ENCODE measurements at places on chromosomes 2 and 18.
A peak's percentile ranks its signal among the peaks of the same experiment; 100 is the strongest.

- DNase-seq, result no peak
These were observed 96.8 kb upstream of the DNAJC10 start for GRCh38 chr2:182619276-182619675.

- DNase-seq, result no peak
These were observed 209.4 kb downstream of the ZEB2 start for GRCh38 chr2:144310484-144310883.

GRCh38 chr2:96531872-96532505, 4.6 kb upstream of the ARID5A start:
- peak; percentile 89 for DNase-seq

GRCh38 chr2:167945660-167946368, 301.6 kb downstream of the STK39 start:
- DNase-seq, result no peak

GRCh38 chr2:212535996-212536816, 2.4 kb downstream of the ERBB4 start:
- no peak for DNase-seq

DNA sequence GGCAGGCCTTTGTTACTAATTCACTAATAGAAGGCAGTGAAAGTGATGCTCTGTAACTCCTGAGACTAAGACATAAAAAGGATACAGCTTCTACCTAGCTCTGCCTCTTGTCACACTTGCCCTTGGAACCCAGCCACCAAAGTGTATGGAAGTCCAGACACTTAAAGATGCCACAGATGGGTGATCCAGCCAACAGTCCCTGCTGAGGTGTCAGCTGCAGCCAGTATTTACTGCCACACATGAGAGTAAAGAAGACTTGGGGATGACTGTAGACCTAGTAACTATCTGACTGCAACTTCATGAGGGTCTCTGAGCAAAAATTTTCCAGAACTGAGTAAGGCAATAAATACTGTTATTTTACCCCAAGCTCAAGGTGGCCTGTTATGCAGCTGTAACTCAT, 8.8 kb downstream of the IMMT start:
- no peak for DNase-seq

DNA sequence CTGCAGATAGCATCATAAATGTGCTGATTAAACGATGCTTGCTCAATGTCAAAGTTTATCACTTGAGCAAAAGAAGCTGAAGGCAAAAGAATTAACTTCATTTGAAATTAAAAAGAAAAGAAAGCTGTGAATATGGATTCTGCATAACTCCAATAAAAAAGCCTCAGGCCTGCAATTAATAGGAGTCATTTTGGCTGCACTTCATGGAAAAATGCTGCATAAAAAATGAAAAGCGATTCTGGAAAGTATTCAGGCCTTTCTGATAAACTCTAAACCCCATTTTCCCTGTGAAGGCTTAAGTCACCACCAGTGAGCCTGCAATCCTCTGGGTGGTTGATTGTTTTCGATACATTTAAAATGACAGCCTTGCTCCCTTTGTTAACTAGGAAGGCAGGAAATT, 1793.4 kb downstream of the SUCLG1 start:
- no peak for DNase-seq

- DNase-seq, result no peak
These were observed 173.2 kb upstream of the HDAC4 start for GRCh38 chr2:239574054-239574433.

DNA sequence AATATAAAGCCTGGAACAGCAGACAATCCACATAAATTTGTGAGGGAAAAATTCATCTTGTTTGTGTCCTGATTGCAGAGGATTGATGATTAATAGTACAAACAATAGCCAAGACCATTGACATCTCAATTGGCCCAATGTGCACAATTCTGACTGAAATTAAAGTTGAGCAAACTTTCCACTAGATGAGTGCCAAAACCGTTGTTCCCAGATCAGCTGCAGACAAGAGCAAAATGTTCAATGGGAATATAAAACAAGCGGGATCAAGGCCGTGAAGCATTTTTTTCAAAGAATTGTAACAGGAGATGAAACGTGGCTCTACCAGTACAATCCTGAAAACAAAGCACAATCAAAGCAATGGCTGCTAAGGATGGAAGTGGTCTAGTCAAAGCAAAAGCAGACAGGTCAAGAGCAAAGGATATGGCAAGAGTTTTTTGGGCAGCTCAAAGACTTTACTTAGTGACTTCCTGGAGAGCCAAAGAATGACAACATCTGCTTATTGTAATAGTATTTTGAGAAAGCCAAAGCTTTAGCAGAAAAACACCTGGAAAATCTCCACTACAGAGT, 55.9 kb upstream of the KIF5C start:
- DNase-seq, result no peak

DNA sequence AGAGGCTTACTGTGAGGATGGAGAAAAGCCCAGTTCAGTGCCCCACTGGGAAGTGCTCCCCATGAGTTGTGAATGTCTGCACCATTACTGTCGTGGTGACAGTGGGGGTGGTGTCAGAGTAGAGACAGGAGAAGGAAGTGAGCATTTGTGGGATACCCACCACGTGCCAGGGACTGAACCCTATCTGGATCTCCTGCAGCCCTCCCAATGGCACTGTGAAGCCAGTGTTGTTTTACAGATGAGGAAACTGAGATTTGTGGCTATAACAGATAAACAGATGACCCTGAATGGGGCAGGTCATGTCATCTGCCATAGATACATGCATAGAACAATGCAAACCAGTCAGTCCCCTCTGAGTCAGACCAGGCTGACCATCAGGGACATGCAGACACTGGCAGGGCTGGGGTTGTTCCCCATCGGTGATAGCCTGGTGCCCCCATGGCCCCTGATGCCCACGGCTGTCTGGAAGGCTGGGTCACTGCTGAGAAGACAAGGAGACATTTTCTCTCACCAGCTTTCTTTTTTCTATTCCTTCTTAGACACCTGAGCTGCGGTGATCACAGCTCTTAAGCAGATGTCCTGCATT, 60.8 kb downstream of the EMILIN2 start:
- DNase-seq, result no peak

GRCh38 chr2:68737711-68738110, 3.1 kb downstream of the ARHGAP25 start:
- DNase-seq, result peak; percentile 29

Data from stimulated activated CD4-positive, alpha-beta T cell treated with anti-CD3 and anti-CD28 coated beads, TNF-alpha, amount 100 ng/mL, for 4 hours (primary cell).